ENCODE measurements at places on chromosomes 13 and 19.

DNA sequence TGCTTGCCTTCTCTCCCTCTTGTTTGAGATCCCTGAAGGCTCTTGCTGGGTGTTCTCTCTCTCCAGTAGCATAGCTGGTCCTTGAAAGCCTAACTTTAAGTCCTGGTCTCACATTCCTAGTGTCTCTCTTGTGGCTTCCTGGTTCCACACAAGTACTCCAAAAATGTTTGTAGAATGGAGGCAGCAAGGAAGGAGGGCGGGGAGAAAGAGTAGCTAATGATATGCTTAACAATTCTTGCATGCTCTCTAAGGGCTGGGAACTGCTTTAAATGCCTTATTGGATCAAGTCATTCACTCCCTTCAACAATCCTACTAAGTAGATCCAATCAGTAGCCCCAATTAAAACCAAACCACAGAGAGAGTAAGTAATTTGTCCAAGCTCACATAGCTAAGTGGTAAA is 357.3 kb downstream of the KLF5 start:
- peak; percentile 59 for DNase-seq

DNA sequence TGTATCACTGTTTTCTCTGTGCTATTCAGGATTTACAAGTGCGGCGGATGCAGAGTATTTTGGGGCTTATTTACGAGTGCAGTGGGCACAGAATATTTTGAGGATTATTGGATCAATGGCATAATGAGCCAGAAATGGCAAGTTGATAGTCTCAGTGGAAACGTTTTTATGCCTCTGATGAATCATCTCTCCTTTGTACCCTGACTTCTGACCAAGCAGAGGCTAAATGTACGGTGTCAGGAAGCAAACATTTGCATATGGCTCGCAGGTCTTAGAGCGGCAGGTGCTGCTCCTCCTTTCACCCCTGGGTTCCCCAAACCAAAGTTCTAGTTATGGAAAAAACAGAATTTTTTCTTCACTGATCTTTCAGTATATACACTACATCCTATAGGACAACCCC is 94.5 kb downstream of the LIG4 start:
- no peak for DNase-seq

DNA sequence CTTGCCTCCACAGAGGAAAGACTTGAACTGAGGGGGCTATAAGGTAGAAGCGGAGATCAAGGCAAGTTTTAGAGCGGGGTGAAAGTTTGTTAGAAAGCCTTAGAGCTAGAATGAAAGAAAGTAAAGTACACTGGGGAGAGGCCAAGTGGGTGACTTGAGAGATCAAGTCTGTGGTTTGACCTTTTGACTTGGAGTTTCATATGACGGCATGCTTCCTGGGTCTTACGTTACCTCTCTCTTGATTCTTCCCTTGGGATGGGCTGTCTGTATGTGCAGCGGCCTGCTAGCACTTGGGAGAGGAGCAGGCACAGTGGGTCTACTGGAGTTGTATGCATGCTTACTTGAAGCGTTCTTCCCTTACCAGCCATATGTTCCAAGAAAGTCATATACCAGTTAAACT is 1768.5 kb downstream of the PCDH9 start:
- DNase-seq = peak; percentile 24

GRCh38 chr19:17489392-17490030 is 19.2 kb downstream of the SLC27A1 start:
- DNase-seq = no peak

GRCh38 chr13:113358653-113359190 is 5.2 kb downstream of the GRTP1 start:
- no peak for DNase-seq

GRCh38 chr13:42883771-42884467 is 102.5 kb downstream of the FAM216B start:
- peak; percentile 85 for DNase-seq

DNA sequence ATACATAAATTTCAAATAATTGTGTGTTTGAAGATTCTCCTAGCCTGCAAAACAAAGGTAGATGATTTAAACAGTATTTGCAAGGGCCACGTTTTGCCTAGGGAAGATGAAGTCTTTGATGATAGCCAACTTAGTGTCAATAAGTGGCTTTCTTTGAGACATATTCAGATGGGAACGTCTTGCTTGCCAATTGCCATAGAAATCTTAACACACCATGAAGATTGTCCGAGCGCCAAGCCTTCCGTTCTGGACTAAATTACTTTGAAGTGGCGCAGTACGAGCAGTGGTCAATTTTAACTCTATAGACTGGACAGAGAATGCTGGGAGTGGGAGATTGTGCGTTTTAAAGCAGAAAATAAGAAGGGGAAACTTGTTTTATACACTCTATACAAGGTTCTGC is 9.9 kb downstream of the ZIC5 start:
- no peak for DNase-seq

GRCh38 chr13:105665284-105665683 is 870.2 kb downstream of the EFNB2 start:
- DNase-seq = peak; percentile 82

GRCh38 chr13:30045916-30046704 is 195.7 kb upstream of the UBL3 start:
- DNase-seq = peak; percentile 85

DNA sequence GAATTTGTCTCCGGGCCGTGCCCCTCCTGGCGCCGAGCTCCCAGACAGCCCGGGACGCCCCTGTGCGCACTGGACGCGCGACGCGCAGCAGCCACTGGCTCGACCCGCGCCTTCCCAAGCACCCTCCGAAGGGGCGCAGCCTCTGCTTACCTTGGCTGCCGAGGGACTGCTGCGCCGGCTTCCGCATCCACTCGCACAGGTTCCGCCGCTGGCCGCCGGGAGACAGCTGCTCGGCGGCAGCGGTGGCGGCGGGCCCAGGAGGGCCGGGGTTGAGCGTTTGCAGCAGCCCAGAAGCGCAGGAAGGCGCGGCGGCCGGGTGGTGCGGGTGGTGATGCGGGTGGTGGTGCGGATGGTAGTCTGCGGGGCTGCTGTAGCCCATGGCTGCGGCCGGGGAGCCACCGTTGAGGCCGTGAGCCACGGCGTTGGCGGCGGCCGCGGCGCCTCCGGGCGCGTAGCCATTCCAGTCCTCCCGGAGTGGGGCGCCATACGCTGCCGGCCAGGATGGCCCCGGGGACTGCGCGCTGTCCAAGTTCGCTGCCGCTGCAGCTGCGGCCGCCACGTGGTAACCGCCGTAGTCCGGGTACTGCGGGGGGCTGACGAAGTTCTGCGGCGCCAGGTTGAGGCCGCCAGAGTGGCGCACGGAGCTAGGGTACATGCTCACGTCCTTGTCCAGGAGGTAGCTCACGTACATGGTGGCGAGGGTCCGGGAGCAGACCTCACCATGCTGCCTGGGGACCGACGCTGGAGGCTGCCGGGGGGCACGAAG is 616 bp downstream of the CDX2 start:
- no peak for DNase-seq

GRCh38 chr19:15195371-15196334 is 5.1 kb downstream of the NOTCH3 start:
- DNase-seq = peak; percentile 64

DNA sequence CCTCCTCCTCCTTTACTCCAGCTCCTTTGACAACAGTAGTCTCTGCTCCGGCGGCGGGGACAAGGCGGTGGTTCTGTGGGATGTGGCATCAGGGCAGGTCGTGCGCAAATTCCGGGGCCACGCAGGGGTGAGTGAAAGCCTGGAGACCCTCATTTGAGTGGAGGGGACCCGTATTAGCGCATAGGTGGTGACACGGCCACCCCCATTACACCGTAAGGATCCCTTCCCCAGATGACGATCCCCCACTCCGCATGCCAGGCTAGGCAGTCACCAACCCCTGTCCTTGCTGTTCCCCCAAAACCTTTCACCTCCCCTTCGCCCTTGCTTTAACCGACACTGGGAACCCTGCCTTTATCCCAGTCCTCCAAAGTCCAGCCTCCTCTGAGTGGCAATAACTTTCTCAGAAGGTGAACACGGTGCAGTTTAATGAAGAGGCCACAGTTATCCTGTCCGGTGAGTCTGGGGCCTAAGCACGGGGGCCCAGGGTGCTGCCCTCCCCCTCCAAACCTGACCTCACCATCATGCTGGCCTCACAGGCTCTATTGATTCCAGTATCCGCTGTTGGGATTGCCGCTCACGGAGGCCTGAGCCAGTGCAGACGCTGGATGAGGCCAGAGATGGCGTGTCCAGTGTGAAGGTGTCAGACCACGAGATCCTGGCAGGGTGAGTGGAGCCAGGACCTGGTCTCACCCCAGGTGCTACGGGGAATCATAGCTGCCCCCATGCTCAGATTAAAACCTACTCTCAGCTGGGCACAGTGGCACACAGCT is 3.7 kb downstream of the WDR83 start:
- no peak for DNase-seq

DNA sequence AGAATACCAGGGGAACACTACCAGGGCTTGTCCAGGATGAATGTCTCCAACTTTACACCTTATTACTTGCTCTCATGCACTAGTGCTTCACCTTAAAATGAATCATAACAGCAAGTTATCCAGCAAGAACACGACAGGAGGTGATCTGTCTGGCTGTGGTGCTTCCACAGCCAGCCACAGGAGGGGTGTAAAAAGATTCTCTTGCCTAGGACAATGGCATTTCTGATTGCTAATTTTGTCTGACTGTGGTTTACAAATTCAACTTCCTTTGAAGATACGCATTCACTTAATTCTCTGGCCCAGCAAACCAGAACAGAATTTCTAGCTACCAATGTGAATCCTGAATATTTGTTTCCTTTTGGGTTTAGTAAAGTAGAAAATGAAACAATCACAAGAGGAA is 23.1 kb upstream of the COG3 start:
- DNase-seq = peak; percentile 12

GRCh38 chr19:16522559-16523377 is 19.5 kb downstream of the CHERP start:
- DNase-seq = no peak

GRCh38 chr19:52570000-52570861 is at the start of gene ZNF701:
TSS of gene ZNF701 (plus strand) at chr19:52570287. CDS start at chr19:52574148, 3,861 bp downstream.
- DNase-seq = peak; percentile 92

Data from fibroblast of skin of right biceps (primary cell).